ENCODE measurements at places on chromosomes 16 and 17.
A peak's percentile ranks its signal among the peaks of the same experiment; 100 is the strongest.

- peak; percentile 55 for DNase-seq
Observed at GRCh38 chr17:3647769-3648555, 11.4 kb downstream of the CTNS start.

DNA sequence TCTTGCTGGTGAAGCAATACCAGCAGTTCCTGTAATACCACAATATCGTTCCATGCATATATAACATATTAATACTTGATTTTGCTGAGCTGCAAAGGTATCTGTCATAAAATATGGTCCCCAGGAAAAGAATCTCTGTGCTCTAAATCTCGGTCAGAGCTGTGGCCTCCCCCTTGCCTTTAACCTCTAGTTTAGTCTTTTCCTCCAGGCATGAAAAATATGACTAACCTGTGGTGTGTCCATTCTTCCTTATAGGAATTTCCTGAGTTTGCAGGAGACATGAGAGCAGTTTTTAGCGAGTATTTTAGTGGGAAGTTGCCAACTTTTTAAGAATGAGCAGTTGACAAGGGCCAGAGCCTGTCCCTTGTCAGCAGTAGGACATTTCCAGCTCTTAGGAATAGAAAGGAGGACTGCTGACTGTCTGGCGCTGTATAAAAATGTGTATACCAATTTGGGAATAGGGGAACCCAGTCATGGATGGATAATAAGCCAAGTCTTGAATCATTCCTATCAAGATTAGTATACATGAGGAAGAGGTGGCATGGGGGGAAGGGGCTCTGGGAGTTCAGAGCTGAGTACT, 8.7 kb downstream of the ATXN1L start:
- no peak for DNase-seq

- DNase-seq: peak; percentile 53
Observed at GRCh38 chr16:89383095-89384003, 107.0 kb downstream of the ANKRD11 start.

DNA sequence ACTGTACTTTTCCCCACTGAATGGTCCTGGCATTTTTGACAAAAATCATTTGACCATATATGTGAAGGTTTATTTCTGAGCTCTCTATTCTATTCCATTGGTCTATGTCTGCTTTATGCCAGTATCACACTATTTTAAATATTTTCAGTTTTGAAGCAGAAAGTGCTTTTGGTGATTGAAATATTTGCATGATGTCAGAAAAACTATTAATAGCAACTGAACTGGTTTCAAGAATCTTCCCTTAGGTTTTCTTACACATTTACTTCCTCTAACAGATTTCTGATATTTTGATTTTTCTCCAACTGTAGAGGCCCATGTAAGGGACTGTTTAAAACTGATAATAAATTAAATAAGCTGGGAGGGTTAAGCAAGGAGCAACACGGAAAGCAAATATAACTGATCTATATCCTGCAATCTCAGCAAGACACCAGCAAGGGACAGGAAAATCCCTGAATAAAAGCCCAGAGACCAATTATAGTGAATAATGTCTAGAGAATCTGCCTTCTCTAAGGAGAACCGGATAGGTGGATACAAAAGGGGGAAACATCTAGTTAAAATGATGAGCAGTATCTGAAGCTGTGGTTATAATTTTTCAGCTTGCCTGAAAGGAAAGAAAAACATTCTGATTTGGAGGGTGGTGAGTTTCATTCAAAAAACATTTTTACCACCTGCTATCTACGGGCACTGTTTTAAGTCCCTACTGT, 80.9 kb upstream of the STAC2 start:
- peak; percentile 59 for DNase-seq

GRCh38 chr16:69930117-69930776, 20.9 kb upstream of the CLEC18A start:
- DNase-seq: peak; percentile 74

DNA sequence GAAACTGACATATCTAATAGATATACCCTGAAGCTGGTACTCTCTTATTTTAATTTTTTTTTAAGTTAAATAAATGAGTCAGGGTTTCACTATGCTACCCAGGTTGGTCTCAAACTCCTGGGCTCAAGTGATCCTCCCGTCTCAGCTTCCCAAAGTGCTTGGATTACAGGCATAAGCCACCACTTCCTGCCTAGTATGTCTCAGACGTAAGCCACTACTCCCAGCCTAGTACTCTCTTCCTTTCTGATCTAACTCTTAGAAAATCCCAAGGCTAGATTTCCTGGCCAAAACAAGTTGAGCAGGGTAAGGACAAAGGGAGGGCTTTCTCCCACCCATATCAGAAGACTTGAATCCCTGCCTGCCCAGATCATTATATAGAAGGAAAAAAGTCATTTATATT, 33.7 kb downstream of the HOXB1 start:
- DNase-seq: no peak

- DNase-seq: peak; percentile 35
Observed at GRCh38 chr17:56679115-56679776, 85.7 kb downstream of the NOG start.

DNA sequence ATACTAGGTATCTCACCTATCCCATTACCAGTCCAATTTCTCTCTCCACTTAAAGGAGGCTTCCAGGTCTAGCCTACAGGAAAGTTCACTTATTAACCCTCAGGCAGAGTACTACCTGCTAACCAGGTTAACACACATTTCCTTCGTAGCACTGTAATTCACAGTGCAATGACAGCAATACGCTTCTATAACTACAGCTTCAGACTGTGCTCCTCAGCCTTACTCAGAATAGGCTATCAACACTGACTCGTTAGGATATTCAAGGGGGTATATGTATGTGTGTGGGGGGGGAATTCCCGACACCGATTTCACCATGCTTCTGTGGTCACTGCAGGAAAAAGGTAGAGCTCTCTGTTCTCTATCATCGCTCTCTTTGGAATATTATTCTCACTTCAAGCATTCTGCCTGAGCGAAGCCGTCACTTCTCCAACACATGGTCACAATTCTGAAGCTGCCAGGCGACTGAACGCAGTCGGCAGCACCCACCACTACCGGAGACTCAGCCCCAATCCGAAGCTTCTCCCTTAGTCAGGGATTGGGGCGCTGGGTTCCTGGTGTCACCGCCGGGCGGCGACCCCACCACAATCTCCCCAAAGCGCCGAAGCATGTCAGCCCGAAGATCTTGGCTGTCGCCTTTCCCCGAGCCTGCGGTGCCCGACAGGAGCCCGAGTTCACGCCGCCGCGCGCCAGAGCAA, 618 bp downstream of the GGA3 start:
- DNase-seq: peak; percentile 49

DNA sequence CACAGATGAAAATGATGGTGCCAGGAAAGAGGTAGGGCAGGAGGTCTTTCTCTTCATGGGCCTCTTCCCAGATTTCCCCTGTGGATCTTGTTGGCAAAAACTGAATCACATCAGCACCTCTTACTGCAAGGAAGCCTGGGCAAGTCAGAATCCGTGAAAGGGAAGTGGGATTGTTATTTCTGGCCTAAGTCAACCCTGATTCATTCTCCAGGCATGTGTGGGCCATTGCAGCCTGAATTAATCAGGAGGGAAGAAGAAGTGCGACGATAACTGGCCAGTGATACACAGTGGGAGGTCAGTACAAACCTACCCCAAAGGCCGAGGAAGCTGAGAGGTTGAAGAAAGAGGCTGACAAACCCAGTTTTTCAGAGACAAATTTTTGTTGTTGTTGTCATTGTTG, 17.9 kb upstream of the NSMCE1 start:
- no peak for DNase-seq

GRCh38 chr17:13306310-13306962, 288.6 kb upstream of the ELAC2 start:
- peak; percentile 98 for DNase-seq

GRCh38 chr17:1942066-1942365, 83.1 kb downstream of the RTN4RL1 start:
- no peak for DNase-seq

- no peak for DNase-seq
Observed at GRCh38 chr16:72721981-72722380, 325.9 kb downstream of the ZFHX3 start.

- peak; percentile 18 for DNase-seq
Observed at GRCh38 chr17:76812263-76812662, 55.9 kb upstream of the MGAT5B start.

GRCh38 chr17:6376931-6377361, 58.0 kb downstream of the AIPL1 start:
- DNase-seq: no peak

DNA sequence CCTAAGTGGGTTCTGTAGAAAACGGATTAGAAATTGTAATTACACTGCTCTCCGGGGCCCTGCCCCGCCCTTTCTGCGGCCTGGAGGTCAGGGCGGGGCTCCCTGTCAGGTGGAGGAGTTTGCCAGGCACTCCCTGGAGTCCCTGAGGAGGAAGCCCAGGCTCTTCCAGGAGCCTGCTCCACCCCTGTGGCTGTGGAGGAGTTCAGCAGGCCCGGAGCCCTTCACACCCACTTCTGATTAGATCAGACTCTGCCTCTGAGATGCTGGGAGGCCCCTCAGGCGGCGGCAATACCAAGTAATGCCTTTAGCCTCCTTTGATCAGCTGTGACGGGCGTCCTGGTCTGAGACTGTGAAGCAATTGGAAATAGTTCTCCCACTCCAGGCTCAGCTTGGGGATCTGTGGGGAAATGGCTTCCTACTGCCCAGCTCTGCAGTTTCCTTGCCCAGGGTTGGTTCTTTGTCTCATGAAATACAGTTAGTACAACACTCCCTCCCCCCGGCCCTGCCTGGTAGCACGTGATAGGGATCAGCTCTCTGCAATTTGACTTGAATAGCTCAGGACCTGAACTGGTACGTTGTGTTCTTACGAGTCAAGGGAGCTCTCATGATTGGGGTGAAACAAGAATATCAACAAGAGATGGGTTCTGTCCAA, 22.3 kb downstream of the BAIAP2 start:
- peak; percentile 91 for DNase-seq

- no peak for DNase-seq
Observed at GRCh38 chr16:2942045-2942444, 22.0 kb upstream of the KREMEN2 start.

DNA sequence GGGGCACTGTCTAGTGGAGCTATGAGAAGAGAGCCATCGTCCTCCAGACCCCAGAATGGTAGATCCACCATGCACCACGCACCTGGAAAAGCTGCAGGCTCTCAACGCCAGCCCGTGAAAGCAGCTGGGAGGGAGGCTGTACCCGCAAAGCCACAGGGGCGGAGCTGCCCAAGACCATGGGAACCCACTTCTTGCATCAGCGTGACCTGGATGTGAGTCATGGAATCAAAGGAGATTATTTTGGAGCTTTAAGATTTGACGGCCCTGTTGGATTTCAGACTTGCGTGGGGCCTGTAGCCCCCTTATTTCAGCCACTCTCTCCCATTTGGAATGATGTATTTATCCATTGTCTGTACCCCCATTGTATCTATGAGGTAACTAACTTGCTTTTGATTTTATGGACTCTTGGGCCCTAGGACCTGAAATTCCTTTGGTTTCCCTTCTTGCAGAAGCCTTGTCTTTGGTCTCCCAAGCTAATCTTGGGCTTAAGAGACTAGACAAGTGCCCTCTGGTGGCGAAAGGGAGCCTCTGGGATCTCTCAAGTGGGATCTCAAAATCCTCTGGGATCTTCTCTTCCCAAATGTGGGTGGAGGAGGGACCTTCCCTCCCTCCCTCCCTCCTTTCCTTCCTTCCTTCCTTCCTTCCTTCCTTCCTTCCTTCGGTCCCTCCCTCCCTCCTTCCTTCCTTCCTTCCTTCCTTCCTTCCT, 58.2 kb upstream of the HAPSTR1 start:
- peak; percentile 54 for DNase-seq

DNA sequence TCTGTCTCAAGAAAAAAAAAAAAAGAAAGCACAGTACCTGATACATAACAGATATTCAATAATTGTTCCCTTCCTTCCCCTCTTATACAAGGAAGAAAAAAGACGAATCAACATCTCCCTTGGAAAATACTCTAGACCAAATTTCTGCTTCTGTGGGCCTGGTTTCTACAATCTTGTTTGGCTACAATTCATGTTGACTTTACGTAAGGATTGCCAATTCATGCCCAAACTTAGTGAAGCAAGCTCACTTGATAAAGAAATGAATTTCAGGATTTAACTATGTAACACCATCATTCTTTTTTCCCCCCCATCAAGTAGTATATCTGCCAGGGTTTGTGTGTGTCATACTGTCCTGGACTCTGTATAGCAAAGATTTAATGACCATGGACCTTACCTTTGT, 134.2 kb upstream of the TBX2 start:
- no peak for DNase-seq

- DNase-seq: no peak
Observed at GRCh38 chr17:56047331-56047730, 105.9 kb upstream of the ANKFN1 start.

GRCh38 chr16:89315791-89316581, 98.5 kb downstream of the ZNF778 start:
- DNase-seq: no peak

GRCh38 chr17:81120149-81120484, 45.2 kb upstream of the PVALEF start:
- DNase-seq: no peak

DNA sequence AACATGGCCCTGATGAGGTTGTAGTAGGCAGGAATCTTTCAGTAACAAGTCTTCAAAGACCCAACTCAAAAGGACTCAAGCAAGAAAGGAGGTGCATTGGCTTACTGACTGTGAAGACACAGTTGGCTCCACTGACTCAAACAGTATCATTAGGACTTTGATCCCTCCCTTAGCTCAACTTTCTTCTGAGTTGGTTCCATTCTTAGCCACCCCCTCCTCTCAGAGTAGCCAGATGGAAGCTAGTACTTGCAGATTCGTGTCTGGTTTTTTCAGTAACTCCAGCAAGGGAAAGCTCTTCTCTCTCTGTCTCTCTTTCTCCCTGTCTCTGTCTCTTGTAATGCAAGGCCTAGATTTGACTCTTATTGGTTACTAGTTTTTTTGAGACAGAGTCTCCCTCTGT, 5.0 kb upstream of the MAPK3 start:
- DNase-seq: no peak

- no peak for DNase-seq
Observed at GRCh38 chr17:31738996-31739699, 119.9 kb downstream of the COPRS start.

DNA sequence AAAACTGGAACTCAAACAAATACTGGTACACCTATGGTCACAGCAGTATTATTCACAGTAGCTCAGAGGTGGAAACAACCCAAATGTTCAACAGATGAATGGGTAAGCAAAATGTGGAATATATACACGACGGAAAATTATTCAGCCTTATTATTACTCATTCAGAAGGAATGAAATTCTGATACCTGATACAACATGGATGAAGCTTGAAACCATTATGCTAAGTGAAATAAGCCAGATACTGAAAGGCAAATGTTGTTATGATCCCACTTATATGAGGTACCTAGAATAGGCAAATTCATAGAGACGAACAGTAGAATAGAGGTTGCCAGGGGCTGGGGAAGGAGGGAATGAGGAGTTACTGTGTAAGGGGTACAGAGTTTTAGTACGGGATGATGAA, 27.1 kb upstream of the MYLK3 start:
- DNase-seq: no peak

DNA sequence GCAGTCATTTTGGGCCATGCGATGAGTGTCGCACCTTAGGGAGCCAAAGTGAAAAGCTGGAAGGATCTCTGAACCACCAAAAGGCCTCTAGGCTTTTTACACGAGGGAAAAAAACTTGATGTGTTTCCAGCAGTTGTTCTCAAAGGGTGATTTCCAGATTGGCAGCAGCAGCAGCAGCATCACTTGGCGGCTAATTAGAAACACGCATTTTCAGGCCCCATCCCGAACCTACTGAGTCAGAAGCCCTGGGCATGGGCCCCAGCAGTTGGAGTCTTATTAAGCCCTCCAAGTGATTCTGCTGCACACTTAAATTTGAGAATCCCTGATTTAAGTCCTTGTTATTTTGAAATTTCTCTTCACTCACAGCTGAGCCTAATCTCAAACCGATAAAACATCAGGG, 25.3 kb upstream of the PYY start:
- DNase-seq: no peak
